ENCODE measurements at places on chromosomes 6 and 20. TPM values are rescaled to one million over a fixed set of nuclear protein-coding genes. Genes with fewer than 3 reads are reported as not detected.

DNA sequence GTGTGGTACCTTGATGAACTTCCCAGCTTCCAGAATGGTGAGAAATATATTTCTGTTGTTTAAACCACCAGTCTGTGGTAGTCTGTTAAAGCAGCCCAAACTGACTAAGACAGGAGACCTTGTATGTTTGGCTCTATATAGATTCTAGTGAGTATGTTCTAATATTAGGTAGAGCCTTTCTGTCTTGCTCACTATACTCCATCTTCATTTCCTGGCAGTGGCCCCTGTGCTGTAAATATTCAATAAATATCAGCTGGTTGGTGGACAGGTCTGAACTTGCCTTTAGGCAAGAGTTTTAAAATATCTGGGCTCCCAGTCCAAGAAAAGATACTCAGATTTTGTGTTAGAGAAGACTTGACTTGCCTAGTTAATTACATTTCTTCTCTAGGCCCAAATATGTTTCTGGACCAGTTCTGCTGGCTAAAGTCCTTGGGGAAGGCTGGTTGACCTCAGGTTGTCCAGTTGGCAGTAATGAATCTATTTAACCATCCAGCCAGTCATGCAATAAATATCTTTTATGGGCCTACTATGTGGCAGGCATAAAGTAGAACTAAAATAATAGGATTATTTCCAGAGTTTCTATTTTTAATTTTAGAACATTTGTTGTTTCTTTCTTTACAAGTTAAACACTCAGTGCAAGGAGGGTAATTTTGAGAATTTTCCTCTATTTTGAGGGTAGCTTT is 22.3 kb downstream of the PPP1R14C start:
- no peak overlapping the region for H3K27ac ChIP-seq
- DNase-seq = no peak
- H3K4me1 ChIP-seq = peaks cover 11% of the 10 kb centered on the region
- no peaks in the 10 kb centered on the region for H3K36me3 ChIP-seq
- peaks cover 29% of the 10 kb centered on the region for H3K27me3 ChIP-seq

GRCh38 chr20:53828682-53829254 is 235.1 kb upstream of the ZNF217 start:
- peak overlapping the region; percentile 84 for H3K27ac ChIP-seq
- H3K36me3 ChIP-seq = no peaks in the 10 kb centered on the region
- H3K4me1 ChIP-seq = peaks cover 43% of the 10 kb centered on the region
- DNase-seq = no peak
- H3K27me3 ChIP-seq = no peaks in the 10 kb centered on the region
- H3K4me3 ChIP-seq = peak overlapping the region; percentile 72

DNA sequence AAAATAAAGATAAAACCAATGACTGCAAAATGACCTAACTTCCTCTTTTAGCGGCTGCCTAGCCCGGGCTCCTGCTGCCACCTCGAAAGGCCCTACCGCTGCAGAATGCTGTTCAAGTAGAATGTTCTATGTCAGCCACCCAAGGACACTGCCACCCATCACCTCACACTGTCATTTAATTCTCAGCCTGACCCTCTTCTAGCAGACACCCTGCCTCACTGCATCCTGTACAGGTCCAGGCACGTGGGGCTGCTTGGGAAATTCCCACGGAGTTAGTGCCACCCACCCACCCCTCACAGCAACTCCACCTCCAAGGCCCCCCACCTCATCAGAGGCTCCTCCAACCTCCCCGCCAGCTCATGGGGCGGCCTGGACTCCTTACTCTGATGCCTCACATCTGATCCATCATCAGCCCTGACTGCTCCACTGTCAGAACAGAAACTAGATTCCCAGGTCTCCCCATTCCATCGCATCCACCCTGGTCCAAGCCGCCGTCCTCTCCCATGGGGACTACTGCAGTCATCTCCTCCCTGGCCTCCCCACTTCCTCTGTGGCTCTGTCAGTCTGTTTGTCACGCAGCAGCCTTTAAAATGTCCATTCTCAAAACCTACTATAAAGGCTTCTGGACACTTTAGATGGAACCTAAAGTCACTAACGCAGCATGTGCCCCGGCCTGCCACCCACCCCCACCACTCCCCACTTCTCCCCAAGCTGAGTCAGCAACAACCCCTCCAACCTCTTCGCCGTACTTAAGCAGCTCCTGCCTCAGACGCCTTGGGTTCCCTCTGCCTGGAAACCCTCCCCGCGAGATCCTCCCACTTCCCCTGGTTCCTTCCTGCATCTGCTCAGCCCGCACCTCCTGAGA is 17.0 kb downstream of the NFATC2 start:
- H3K36me3 ChIP-seq = peaks cover 23% of the 10 kb centered on the region
- peak overlapping the region; percentile 93 for H3K27ac ChIP-seq
- no peaks in the 10 kb centered on the region for H3K27me3 ChIP-seq

- H3K27me3 ChIP-seq = no peaks in the 10 kb centered on the region
- no peaks in the 10 kb centered on the region for H3K36me3 ChIP-seq
- H3K4me1 ChIP-seq = no peaks in the 10 kb centered on the region
- no peak for DNase-seq
- H3K4me3 ChIP-seq = no peak overlapping the region
- no peak overlapping the region for H3K27ac ChIP-seq
Measured at GRCh38 chr20:14127514-14128223, 132.4 kb downstream of the MACROD2 start.

DNA sequence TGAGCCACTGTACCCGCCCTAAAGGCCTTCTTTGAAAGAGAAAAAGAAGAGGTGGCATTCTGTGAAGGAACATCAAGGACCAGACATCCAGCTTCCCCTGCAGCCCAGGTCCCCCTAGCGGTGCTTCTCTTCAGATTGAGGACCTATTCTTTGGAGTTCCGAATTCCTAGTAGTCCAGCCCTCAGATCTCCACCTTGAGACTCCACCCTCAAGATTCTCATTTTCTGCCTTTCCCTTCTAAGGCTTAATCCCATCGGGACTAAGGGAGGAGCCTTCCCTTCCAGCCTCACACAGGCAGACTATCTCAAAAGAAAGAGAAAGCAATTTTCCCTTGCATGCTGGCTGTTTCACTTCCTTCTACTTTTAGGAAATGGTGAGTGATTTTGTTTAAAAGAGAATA is 32.5 kb downstream of the MUC22 start:
- H3K4me3 ChIP-seq = no peak overlapping the region
- peaks cover 3% of the 10 kb centered on the region for H3K4me1 ChIP-seq
- H3K27me3 ChIP-seq = peaks cover 9% of the 10 kb centered on the region
- H3K27ac ChIP-seq = no peak overlapping the region
- DNase-seq = peak; percentile 46

- H3K27ac ChIP-seq = peak overlapping the region; percentile 94
- DNase-seq = peak; percentile 65
- peaks cover 94% of the 10 kb centered on the region for H3K4me1 ChIP-seq
- H3K4me3 ChIP-seq = peak overlapping the region; percentile 13
Measured at GRCh38 chr6:111989743-111990142, 64.2 kb upstream of the CCN6 start.

- DNase-seq = no peak
- H3K27ac ChIP-seq = no peak overlapping the region
Measured at GRCh38 chr6:72322771-72323170, 299.1 kb upstream of the KCNQ5 start.

DNA sequence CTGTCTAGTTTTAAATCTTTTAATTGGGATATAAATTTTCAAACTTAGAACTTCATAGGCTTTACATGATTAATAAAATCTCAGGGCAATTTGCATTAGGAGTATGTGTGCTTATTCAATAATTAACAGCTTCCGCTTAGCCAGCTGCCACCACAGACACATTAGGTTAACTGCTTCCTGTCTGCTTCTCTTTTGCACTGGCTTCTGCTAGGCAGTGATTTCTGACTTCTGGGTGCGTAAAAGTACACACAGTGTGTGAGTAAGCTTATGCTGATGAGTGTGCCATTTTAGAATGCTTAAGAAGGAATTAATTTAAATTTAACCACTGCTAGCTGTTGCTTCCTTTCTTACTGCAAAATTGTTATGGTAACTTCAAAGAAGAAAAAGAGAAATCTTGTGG is 73.9 kb downstream of the F13A1 start:
- no peak overlapping the region for H3K27ac ChIP-seq
- H3K4me1 ChIP-seq = no peaks in the 10 kb centered on the region
- DNase-seq = no peak
- H3K4me3 ChIP-seq = no peak overlapping the region

GRCh38 chr6:42239736-42240375 is 22.2 kb upstream of the MRPS10 start:
- DNase-seq = no peak
- no peak overlapping the region for H3K4me3 ChIP-seq
- peaks cover 4% of the 10 kb centered on the region for H3K36me3 ChIP-seq
- H3K27me3 ChIP-seq = no peaks in the 10 kb centered on the region
- H3K27ac ChIP-seq = no peak overlapping the region
- H3K4me1 ChIP-seq = peaks cover 13% of the 10 kb centered on the region

DNA sequence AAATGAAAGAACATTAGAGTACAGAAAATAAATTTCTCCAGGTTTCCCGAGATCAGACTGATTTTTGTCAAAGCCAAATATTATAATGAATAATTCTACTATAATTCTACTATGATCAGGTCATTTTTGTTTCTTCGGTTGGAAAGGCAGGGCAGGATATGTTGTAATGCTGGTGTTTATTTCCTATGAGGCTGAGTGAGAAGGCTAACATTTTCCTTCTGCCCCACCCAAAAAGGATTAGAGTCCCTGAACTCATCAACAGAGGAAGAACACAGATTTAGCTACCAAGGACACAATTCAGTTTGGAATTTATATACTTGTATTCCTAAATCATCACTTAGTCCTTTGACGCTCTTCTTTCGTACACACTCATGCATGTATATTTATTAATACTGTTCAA is 318.9 kb downstream of the SYNE1 start:
- DNase-seq = no peak
- no peaks in the 10 kb centered on the region for H3K27me3 ChIP-seq
- no peaks in the 10 kb centered on the region for H3K4me1 ChIP-seq
- H3K4me3 ChIP-seq = no peak overlapping the region
- no peaks in the 10 kb centered on the region for H3K36me3 ChIP-seq
- no peak overlapping the region for H3K27ac ChIP-seq

- H3K4me1 ChIP-seq = no peaks in the 10 kb centered on the region
- H3K27me3 ChIP-seq = no peaks in the 10 kb centered on the region
- no peak for DNase-seq
- H3K36me3 ChIP-seq = no peaks in the 10 kb centered on the region
- H3K4me3 ChIP-seq = no peak overlapping the region
Measured at GRCh38 chr6:63997734-63998133, 362.1 kb downstream of the PHF3 start.

GRCh38 chr6:154715446-154715845 is 17.8 kb upstream of the SCAF8 start:
- peaks cover 2% of the 10 kb centered on the region for H3K27me3 ChIP-seq
- no peak overlapping the region for H3K4me3 ChIP-seq
- DNase-seq = no peak
- no peaks in the 10 kb centered on the region for H3K4me1 ChIP-seq

DNA sequence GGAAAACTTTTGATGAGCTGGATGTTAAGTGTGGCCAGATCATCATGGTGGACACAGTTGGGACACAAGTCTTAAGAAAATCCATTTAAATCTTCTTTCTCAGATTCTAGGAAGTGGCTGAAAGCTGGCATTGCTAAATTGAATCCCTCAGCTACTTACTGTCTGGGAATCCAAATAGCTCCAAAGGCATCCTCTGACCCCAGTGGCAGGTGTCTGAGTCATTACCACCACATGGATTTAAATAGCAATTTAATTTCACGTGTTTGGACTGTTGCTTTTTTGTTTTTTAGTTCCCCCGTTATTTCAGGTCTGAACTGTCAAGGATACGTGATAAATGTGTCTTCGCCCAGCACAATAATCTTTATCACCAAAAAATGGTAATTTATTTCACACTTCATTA is 33.2 kb upstream of the HDGFL1 start:
- H3K27me3 ChIP-seq = no peaks in the 10 kb centered on the region
- no peak overlapping the region for H3K4me3 ChIP-seq
- no peak for DNase-seq
- no peaks in the 10 kb centered on the region for H3K36me3 ChIP-seq
- H3K4me1 ChIP-seq = no peaks in the 10 kb centered on the region

DNA sequence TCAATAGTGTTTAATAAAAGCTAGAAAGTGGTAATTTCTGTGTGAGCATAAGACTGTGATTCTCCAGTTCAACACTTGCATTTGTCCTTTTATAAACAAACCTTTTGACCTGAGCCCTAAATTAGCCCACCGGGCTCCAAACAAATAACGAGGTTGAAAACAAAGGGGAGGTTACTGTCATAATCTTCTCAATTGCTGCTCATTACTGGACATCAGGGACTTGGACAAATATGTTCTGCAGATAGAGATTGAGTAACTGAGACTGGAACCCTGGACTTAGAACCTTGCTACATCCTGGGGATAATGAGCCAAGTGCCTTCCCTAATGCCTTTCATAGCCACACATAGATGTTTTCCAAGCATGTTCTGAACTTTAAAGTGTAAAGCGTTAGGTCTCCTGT is 84.2 kb upstream of the PCSK2 start:
- H3K27me3 ChIP-seq = no peaks in the 10 kb centered on the region
- H3K27ac ChIP-seq = no peak overlapping the region
- H3K4me1 ChIP-seq = no peaks in the 10 kb centered on the region
- no peaks in the 10 kb centered on the region for H3K36me3 ChIP-seq

DNA sequence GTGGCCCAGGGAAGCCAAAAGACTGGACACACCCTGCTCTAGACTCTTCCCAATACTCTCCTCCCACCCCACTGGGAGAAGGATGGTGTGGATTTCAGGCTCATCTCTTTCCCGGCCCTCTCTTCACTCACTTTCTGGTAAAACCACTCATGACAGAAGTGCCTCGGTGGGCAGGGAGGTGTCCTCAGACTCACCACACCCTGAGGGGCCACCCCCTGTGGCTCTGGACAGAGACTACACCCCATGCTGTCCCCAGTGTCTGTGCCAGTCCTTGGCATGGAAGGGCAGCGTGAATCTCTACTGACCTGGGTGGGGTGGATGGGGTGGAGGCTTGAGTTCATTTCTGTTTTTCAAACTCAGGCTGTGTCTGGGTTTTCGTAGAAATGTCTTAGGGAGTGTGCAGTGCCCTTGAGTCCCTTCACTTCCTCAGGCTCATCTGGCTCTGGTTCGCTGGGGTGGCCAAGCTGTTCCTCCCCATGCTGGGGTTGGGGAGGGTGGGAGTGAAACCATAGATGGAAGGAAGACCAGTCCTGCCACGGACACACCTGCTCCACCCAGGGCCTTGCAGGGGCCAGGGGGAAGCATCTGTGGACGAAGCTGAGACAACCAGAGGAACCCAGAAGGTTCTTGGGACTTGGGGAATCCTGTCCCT is 59.1 kb downstream of the EZR start:
- no peaks in the 10 kb centered on the region for H3K27me3 ChIP-seq
- no peak overlapping the region for H3K27ac ChIP-seq
- H3K36me3 ChIP-seq = peaks cover 40% of the 10 kb centered on the region
- DNase-seq = no peak

- no peak overlapping the region for H3K27ac ChIP-seq
- H3K27me3 ChIP-seq = peaks cover 11% of the 10 kb centered on the region
- DNase-seq = no peak
- no peaks in the 10 kb centered on the region for H3K36me3 ChIP-seq
Measured at GRCh38 chr20:39871013-39871412, 818.0 kb downstream of the MAFB start.

- no peak overlapping the region for H3K27ac ChIP-seq
- peaks cover 5% of the 10 kb centered on the region for H3K4me1 ChIP-seq
- DNase-seq = no peak
- H3K27me3 ChIP-seq = peaks cover 30% of the 10 kb centered on the region
- H3K4me3 ChIP-seq = no peak overlapping the region
Measured at GRCh38 chr6:133833949-133834359, 55.0 kb upstream of the TCF21 start.

GRCh38 chr6:2190661-2191389 is 54.6 kb downstream of the GMDS start:
- H3K4me1 ChIP-seq = peaks cover 23% of the 10 kb centered on the region
- no peak overlapping the region for H3K27ac ChIP-seq
- no peak overlapping the region for H3K4me3 ChIP-seq
- peaks cover 5% of the 10 kb centered on the region for H3K36me3 ChIP-seq
- no peak for DNase-seq

The IMPG1 gene
- not detected for total RNA-seq

The C6orf15 gene
- not detected for total RNA-seq

The MYT1 gene
- 0.05 TPM for total RNA-seq

The ISM1 gene
- total RNA-seq = 0.27 TPM

The MYMX gene
- total RNA-seq = not detected

The GATA5 gene
- not detected for total RNA-seq

The CLPSL2 gene
- not detected for total RNA-seq

Measured in activated naive CD4-positive, alpha-beta T cell treated with anti-CD3 and anti-CD28 coated beads for 36 hours (primary cell).